Activated CD4-positive, alpha-beta T cell treated with anti-CD3 and anti-CD28 coated beads, Interleukin-2, amount 50 U/mL, for 48 hours (primary cell): ENCODE measurements at places on chromosomes 5 and 9.

DNA sequence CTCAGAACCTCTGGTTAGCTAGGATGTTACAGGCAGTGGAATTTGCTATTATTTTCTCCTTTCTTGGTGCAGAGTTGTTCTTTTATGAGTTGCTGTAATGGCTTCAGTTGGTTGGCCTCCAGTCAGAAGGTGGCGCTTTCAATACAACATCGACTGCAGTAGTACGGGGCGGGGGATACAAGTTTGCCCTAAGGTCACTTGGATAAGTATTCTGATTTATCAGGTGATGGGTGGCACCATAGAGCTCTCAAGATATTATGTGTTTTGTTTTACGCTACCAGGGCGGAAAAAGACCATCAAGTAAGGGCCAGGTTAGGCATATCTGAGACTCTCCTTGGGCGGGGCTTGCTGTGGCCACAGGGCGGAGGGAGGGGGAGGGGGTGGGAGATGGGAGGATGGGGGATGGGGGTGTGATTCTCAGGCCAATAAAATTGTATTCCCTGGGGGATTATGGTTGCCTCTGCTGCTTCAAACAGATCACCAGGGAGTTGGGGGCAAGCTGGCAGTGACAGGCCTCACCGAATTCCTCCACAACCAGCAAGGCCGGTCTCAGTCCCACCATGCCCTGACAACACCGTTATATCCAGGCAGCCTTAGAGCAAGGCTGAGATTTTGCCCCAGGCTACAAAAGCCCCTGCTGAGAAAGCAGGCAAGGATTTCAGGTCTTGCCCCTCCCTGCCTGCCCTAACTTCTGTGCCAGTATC is 15.9 kb upstream of the RNF38 start:
- DNase-seq = no peak

GRCh38 chr5:176548967-176549444 is at the start of gene CDHR2:
CDHR2 (plus strand) TSS chr5:176549342; CDS start chr5:176565353, 16,011 bp downstream.
- no peak for DNase-seq

- DNase-seq = no peak
These were observed 87.4 kb downstream of the TEK start for GRCh38 chr9:27196383-27196782.

GRCh38 chr5:7970816-7971215 is 101.9 kb downstream of the MTRR start:
- DNase-seq = no peak

DNA sequence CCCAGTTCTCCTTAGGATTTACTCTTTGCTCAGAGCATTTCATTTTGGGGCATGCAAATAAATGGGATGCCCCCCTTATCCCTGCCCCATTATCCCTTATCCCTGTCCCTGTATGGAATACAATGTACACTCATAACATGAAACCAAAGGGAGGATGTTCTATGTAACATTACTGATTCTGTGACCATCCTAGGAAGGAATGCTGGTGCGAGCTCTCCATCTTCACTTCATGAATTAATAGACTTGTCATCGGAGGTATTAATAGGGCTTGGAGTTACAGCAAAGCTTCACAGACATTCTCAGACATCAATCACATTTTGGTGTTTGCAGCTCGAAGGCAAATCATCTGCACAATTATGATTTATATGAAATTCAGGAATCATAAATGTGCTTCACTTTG is 20.4 kb upstream of the PIK3R1 start:
- no peak for DNase-seq

- DNase-seq = no peak
These were observed 297 bp downstream of the LCN8 start for GRCh38 chr9:136757751-136758140.

- no peak for DNase-seq
These were observed 15.3 kb downstream of the NFIB start for GRCh38 chr9:14298601-14299022.

- DNase-seq = no peak
These were observed 139.0 kb upstream of the ACTBL2 start for GRCh38 chr5:57621624-57622023.

GRCh38 chr5:171968531-171968930 is 37.9 kb downstream of the FBXW11 start:
- DNase-seq = no peak

DNA sequence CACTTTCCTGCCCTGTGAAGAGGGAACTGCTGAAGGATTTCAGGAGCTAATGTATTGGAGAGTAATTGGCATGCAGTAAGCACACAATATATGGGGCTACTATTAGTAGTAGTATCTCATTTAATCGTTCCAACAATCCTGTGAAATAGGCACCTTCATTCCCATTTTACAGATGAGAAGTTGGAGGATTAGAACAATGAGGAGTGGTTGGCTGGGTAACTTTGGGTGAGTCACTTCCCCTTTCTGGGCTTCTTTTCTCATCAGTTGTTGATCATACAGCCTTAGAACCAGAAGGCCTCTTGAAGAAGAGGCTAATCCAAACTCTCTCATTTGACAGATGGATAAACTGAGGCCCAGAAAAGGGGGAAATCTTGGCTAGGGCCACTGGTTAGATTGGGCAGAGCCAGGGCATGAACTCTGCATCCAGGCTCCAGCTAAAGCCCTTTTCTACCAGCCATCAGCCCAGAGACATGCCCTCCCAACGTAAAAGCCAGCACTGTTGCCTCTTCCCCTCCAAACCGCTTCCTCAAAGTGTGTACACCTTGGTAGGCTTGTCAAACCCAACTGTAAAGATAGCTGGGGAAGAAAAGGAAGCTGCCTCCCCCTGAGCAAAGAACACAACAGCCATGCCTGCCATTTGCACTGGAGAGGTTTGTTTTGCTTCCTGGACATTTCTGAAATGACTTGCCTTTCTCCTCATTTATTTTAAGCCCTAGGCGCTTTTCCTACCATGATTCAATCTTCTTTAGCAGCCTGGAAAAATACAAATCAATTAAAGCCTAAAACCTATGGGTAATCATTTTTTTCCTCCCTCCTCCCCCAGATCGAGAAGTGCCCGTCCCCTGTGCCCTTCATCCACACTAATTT is 992 bp downstream of the SPACA9 start:
- DNase-seq = no peak

- no peak for DNase-seq
These were observed 145.4 kb downstream of the DENND1A start for GRCh38 chr9:123784518-123784917.

- DNase-seq = no peak
These were observed 9.9 kb downstream of the ZNF189 start for GRCh38 chr9:101408374-101409078.

- DNase-seq = peak; percentile 11
These were observed 346.1 kb upstream of the PTGER4 start for GRCh38 chr5:40333459-40334241.

- no peak for DNase-seq
These were observed 2.4 kb downstream of the MAP1B start for GRCh38 chr5:72109625-72110024.

GRCh38 chr5:155978850-155979249 is 348.1 kb upstream of the SGCD start:
- DNase-seq = no peak

DNA sequence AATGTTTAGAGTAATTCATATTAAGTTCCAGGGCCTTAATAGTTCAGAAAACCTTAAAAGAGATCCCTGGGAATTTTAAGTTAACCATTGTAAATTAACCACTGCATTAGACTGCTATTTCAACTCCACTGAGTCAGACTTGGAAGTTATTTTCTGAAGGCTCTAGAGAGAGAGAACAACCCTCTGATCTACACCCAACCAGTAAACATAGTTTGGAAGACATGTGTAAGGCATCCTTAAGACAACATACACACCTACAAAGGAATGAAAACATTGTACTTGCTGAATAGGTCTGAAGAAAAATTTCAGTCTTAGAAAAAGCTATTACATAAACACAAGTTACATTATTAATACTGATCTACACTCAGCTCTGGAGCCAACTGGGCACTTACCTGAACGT is 158.2 kb upstream of the FST start:
- DNase-seq = no peak

DNA sequence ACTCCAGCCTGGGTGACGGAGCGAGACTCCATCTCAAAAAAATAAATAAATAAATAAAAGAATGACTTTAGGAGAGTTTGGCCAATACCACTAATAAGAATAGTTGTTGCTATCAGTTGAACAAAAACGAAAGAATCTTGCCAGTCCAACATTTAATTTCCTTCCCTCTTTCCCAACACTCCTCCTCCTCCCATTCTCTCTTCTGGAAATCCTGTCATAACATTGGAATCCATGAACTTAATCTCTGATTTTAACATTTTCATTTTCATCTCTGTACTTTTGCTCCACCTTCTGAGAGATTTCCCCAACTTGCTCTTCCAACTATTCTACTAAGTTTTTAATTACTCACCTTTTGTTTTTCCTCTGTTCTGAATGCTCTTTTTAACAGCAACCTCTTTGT is 42.8 kb upstream of the CDK20 start:
- no peak for DNase-seq

- no peak for DNase-seq
These were observed 112.2 kb downstream of the C9orf152 start for GRCh38 chr9:110095776-110096175.

GRCh38 chr9:137593176-137593575 is 2.9 kb upstream of the ZMYND19 start:
- no peak for DNase-seq

DNA sequence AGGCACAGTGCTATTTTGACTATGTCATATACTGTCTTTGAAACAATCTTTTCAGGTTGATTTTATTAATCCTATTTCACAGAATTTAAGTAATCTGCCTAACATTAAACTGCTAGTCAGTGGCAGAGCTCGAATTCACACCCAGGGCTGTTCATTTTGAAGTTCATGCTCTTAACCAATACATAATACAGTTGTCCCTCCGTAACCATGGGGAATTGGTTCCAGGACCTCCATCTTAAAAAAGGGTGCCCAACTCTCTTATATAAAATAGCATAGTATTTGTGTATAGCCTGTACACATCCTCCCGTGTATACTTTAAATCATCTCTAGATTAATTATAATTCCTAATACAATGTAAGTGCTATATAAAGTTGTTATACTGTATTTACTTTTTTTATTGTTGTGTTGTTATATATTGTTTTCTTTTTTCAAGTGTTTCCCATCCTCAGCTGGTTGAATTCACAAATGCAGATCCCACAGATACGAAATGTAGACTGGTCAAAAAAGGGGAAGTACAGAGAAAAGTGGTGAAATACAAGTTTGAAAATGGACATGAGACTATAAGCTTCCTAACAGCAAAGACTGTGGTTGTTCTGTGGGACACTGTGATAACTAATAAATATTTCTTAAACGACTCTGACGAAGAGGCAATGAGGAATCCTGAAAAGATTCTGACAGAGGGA is 18.3 kb downstream of the RFX3 start:
- DNase-seq = no peak

GRCh38 chr5:145872486-145872885 is 328 bp downstream of the GRXCR2 start:
- no peak for DNase-seq

DNA sequence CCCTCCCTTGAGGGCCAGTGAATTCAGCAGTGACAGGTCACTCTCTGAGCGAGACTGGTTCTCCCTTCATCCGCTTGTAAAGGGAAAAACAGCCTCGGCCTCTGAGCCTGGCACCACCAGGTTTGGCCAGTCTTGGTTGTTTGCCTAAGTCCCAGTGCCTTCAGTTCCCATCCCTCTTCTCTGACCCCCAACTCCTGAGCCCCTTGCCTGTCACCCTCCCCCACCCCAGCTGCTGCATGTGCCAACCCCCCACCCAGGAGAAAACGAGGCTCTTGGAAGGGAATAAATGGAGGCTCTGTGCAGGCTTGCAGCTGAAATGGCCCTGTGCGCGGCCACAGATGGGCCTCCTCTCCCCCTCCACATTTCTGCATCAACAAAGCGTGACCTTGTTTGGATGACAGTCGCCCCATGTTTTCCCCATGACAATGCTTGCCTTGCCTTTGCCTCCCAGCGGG is 3.1 kb downstream of the URM1 start:
- no peak for DNase-seq

GRCh38 chr9:3181049-3181953 is 337.4 kb upstream of the PUM3 start:
- peak; percentile 29 for DNase-seq

- no peak for DNase-seq
These were observed 21.8 kb upstream of the FKTN start for GRCh38 chr9:105535920-105536668.

DNA sequence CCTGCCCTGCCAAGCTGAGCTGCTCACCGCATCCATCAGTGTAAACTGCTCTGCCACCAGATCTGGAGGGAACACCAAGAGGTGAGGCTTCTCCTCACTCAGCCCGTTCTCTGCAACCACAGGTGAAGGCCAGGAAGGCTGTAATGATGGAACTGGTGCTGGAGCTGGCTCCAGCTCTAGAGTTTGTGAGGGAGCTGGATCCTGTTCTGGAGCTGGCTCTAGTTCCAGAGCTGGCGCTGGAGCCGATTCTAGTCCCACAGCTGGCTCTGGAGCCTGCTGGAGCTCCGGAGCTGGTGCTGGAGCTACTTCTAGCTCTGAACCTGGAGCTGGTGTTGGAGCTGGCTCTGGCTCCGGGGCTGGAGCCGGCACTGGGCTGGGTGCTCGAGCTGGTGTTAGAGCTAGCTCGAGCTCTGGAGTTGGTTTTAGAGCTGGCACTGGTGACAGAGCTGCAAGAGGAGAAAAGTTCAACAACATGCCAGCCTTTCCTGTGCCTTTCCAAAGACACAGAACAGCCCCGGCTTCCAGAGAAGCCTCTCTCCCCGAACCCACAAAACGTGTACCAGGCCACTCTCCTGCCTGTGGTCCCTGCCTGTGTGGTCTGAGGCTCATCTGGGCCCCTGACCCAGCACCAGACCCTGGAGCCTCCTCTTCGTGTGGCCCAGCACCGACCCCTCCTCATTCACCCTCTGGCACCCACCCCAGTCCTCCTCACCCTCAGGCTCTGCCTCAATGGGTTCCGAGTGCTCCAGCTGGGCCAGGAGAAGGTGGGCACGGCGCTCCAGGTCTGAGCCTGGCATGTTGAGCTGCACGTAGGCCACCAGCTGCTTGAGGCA is 12.9 kb downstream of the RALGDS start:
- DNase-seq = no peak

DNA sequence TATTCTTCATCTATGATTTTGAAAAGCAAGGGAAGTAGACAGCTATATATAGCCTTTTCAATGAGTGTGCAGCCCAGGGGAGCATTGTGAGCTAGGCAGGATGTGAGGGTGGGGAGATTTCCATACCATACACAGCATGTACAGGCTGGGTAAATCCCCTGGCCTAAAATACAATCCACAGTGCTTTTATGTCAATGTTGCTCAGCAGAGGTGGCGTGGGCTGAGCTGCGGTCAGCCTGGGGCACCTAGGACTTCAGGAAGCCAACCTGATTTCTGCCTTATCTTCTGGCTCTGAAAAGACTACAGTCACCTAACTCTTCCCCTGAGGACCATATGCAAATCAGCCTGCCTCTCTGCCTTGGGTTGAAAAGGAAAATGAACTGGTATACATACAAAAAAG is 6.3 kb upstream of the GARIN3 start:
- peak; percentile 89 for DNase-seq

- no peak for DNase-seq
These were observed 2.4 kb upstream of the EXOC3 start for GRCh38 chr5:440401-441201.
